ENCODE measurements at places on chromosomes 3 and 15. TPM values are rescaled to one million over a fixed set of nuclear protein-coding genes. Genes with fewer than 3 reads are reported as not detected.

Gene SLC15A2
- 0.22 TPM for polyA plus RNA-seq

DNA sequence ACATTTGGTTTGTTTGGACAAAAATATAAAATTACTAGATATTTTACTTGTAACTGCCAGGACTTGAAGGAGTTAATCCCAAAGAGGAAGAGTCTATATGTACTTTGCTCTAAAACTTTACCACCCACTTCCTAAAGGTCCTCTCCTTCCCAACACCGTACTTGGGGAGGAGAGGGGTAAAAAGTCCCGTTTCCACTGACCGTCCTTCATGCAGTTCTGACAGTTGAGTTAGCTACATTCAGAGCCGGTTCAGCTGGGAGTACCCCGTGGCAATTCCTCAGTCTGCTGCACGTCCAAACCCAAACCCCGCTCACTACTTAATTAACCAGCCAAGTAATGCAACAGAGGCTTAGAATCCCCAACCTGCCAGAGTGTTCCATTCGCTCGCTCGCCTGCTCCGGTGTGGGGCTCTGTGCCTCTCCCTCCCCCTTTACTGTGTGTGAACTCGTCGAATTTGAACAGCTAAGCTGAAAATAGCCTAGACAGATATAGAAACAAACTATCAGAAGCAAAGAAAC is 519.7 kb downstream of the FOXP1 start:
- DNase-seq = peak; percentile 43

- DNase-seq = no peak
These were observed 617.5 kb downstream of the TBL1XR1 start for GRCh38 chr3:176579711-176580185.

DNA sequence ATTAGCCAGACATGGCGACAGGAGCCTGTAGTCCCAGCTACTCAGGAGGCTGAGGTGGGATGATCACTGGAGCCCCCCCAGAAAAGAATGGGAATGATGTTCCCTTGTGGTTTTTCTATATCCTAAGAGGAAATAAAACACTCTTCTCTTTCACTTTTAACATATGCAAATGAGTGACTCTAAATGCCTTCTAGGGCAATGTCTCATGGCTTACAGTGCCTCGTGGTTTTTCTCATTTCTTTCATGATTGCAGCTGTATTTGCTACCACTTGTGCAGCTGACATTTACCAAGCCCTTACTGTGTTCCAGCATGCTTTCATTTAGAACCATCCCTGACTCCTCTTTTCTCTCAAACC is 26.4 kb downstream of the STOML1 start:
- DNase-seq = no peak

GRCh38 chr3:197186887-197187588 is 111.4 kb downstream of the DLG1 start:
- no peak for DNase-seq

DNA sequence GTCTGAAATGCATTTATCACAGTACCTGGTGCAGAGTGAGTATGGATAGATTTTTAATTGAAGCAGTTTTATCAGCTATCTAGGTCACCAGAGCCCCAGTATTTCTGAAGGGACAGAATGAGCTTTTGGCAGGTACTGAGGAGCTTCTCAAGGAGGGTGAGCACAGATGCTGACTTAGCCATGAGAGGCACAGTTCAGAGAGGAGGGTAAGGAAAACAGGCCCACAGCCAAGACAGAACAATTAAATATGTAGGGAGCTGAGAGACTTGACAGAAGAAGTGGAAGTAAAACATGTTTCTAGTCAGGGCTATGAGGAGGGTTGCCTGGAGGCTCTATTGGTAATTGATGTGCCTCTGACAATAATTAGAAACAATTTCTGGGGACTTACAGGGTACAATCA is 20.1 kb downstream of the ZNF80 start:
- DNase-seq = no peak

All from heart left ventricle (tissue), 16 donors.